Skin of body (tissue), 3 donors: ENCODE measurements at places on chromosomes 2 and 18. TPM values are rescaled to one million over a fixed set of nuclear protein-coding genes. Genes with fewer than 3 reads are reported as not detected.

DNA sequence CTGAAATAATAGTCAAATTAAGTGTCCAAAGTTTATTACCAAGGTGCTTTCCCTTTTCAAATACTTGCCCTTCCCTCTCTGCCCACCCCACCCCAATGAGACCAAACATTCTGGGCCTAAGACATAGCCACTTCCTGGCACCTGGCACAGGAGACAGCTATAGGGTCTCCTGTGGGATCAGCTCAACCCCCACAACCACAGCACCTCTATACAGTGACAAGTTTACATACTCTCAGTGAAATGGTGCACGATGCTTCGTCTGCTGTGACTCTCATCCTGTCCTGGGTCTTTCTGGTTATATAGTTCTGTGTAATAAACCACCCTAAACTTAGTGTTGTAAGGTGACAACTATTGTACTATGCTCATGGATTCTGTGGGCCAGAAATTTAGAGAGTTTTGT lies 466.2 kb downstream of the FBXO15 start:
- no peak for DNase-seq

GRCh38 chr2:2244508-2244907 lies 86.6 kb downstream of the MYT1L start:
- no peak for DNase-seq

DNA sequence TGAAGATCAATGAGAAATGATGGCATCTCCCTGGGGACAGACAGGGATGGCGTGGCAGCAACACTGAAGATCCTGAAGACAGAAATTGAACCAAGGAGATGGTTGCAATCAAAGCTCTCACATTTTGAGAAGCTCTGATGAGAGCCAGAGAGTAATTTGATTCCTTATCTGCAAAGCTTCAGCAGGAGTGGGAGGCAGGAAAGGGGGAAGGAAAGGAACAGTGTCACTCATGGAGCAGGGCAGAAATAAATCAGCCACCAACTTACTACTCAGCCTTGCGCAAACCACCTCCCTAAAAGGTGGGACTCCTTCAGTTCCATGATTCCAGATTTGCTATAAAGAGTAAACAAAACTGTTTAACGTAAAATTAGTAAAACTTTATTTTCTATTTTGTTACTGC lies 119.2 kb downstream of the CACNB4 start:
- DNase-seq: no peak

DNA sequence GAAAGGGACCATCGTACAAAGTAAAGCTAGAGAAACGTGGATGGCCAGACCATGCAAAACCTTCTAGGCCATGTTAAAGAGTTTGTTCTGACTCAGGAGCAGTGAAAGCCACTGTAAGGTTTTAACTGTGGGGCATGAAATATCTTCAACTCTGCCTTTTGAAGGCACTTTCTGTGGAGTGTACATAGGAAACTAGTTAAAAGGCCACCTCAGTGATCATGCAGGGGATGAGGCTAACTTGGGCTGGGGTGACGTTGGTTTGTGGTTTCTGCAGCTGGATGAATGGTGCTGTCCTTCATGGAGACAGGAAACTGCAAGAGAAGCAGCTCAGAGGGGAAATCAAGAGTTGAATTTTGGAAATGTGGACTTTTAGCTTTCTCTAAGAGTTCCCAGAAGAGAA lies 190.7 kb downstream of the CDCA7 start:
- DNase-seq: no peak

DNA sequence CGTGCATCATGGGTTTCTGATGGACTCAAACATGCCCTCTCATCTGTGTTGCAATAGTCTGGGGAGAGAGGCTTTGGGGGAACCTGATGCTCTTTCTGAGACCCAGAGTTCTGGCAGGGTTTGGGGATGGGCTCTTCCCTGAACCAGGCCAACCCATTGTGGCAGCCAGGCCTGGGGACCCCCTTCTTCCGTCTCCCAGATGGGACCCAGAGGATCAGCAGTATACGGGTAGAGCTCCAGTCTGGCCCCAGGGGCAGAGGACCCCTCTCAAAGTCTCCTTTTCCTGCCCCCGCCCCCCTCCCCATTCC lies 333.7 kb downstream of the DYSF start:
- DNase-seq: no peak

DNA sequence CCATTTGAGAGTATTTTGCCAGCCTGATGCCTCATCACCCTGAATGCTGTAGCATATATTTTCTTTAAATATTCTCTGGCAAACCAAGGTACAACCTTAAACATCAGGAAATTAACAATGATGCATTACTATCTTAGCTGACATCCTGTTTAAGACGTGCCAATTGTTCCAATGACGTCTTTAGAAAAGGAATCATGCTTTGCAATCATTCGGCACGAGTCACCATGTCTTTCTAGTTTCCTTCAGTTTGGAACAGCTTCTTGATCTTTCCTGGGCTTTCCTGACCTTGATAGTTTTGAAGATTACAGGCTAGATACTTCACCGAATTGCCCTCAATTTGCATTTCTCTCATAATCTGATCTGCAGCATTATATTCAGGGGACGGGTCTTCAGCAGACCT lies 88.2 kb upstream of the GLI2 start:
- DNase-seq: no peak

DNA sequence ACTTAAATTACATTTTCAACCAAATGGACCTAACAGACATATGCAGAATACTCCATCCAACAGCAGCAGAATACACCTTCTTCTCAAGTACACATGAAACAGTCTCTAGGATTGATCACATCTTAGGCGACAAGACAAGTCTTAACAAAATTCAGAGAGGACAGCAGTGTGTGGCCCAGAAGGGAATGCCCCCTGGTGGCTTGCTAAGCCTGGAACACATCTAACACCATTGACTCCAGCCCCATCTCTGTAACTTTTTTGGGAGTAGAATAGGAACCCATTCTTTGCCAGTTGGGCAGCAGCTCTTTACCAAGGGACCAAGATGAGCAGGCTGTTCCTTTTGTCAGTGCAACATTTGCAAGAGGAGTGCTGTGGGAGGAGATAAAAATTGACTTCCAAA lies 249.9 kb downstream of the PLCL1 start:
- no peak for DNase-seq

- no peak for DNase-seq
These were observed 437.4 kb downstream of the PIK3C3 start for GRCh38 chr18:42392416-42392815.

DNA sequence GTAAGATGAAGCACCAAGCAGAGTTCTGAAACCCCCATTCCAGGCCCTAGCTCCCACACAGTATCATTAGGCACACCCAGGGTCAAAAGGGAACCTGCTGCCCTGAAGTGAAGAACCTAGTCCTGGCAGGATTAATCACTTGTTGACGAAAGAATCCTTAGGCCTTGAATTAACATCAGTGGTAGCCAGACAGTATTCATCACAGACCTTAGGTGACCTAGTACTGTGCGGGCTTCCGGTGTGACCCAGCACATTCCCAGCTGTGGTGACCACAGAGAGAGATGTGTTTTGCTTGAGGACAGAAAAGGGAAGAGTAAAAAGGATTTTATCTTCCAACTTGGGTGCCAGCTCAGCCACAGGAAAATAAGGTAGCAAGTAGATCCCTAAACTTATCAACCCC lies 1071.4 kb upstream of the FAM98A start:
- DNase-seq: no peak

DNA sequence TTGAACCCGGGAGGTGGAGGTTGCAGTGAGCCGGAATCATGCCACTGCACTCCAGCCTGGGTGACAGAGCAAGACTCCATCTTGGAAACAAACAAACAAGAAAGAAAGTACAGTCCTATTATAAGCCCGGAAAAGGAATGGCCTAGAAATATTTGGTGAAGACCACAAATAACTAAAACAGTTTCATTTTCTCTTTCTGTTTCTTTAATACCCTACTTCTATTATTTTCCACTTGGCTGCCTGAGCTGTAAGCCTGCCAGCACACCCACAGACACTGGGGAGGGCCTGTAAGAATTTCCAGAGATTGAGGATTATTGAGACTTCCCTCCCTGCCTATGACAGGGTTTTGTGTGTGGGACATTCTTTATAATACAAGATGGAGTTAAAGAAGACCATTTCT lies 188.0 kb upstream of the DCC start:
- DNase-seq: no peak

DNA sequence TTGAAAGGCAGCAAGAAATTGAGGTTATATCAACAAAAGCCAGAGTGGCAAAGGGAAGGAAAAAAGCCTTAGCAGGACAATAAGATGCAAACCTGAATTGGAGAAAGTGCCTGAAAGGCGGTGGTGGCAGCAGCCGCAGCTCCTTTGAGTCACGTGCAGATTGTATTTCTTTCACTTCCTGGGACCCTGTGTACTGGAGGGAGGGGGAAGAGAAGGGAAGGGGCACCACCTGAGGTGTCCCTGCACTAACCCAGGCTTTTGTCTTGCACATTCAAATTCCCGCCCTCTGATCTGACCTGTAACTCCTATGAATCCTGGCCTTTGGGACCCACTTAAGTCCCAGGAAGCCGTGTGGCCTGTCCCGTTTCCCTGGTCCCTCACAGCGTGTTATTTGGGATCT lies 326.1 kb upstream of the SKOR2 start:
- DNase-seq: no peak

DNA sequence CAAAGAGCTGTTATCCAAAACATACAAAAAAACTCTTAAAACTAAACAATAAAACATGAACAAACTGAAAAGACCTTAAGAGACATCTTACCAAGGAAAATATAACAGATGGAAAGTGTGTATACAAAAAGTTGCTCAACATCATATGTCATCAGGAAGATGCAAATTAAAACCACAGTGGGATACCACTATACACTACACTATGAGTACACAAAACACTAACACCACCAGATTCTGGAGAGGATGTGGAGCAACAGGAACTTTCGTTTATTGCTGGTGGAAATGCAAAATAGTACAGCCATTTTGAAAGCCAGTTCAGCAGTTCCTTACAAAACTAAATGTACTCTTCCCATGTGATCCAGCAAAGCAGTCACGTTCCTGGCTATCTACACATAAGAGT lies 221.4 kb downstream of the CMPK2 start:
- DNase-seq: peak; percentile 35

DNA sequence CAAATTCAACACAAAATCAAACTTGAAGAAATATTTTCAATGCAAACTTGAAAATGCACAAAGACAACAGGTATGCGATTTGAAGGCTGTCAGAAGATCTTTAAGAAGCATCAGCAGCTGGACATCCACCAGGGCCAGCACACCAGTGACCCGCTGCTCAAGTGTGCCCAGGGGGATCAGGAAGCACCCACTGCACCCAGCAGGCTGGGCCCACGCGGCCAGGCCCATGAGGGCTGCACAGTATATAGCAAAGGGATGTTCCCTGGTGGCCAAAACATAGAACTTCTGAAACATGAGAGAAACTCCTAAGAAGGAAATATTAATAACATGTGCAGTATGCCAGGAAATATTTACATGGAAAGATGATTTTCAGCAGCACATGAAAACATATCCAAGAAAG lies 25.0 kb downstream of the WDFY1 start:
- DNase-seq: no peak

- no peak for DNase-seq
These were observed 14.5 kb downstream of the SMAD2 start for GRCh38 chr18:47915930-47916329.

GRCh38 chr2:225052703-225053102 lies 10.4 kb upstream of the DOCK10 start:
- DNase-seq: no peak

GRCh38 chr2:152433289-152433688 lies 98.3 kb downstream of the FMNL2 start:
- no peak for DNase-seq

DNA sequence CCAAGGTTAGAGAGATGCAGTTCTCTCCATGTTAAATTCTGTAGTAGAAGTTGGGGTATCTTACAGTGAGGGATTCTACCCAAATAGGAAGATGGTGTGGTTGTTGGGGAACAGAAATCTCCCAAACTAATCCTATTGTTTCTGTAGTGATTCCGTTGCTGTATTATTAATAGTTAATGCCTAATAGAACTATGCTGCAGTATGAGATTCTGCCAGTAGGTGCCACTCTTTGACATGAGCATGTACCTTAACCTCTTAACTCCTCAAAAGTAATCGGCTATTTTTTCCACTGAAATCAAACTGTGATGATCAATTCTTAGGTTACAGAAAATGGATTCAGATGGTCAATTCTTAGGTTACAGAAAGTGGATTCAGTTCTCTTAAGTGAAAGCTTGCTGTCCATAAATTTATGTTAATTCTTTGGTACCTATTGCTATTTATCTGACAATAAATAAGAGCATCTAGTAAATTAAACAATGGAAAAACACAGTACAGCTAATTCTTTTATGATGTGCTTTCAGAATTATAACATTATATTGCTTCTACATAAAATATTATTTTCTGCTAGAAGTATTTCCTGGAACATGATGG lies 97.9 kb upstream of the DLX2 start:
- no peak for DNase-seq

DNA sequence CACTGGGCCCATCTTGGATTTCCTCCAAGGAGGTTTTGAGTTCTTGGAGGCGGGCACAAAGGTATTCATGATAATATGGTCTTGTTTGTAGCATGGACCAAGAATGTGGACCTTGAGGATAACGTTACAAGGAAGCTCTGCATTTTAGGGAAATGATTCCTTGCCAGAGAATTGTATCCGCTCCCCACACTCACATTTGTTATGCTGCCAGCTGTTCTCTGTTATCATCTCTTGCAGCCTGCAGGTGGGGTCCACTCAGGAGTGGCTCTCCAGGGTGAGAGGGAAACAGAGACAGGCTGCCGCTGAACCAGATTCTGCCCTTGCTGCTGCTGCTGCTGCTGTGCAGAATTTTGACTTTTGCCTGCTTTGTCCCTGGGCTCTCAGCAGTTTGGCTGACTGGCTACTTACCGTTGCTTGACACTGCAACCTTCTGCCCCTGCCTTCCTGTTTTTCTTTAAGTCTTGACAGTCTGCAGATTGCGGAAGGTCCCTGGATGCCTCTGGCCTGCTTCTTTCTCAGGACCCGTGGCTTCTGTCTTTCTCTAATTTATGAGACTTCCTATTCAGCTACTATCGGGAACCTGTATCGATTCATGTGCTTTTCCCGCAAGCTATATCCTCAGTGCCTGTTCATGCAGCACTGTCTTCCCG lies 122.3 kb upstream of the DOCK10 start:
- no peak for DNase-seq

DNA sequence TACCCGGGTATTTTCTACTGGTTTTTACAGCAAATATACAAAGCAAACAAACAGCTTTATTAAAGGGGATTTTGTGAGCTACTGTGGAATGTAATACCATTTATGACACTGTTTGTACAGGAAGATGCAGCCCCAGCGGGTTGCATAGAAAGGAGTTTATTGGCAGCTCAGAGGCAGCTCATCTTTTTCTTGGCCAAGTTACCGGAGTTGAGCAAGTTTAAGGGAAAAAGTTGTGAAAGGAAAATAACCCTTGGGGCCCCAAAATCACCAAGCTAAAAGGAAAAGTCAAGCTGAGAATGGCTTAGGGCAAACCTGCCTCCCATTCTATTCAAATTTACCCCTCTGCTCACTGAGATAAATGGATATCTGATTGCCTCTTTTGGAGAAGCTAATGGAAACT lies 60.8 kb downstream of the MOB4 start:
- no peak for DNase-seq

- DNase-seq: no peak
These were observed 2.5 kb downstream of the RPIA start for GRCh38 chr2:88693911-88694414.

- DNase-seq: no peak
These were observed 24.4 kb downstream of the EMILIN2 start for GRCh38 chr18:2871111-2871720.

- DNase-seq: no peak
These were observed 843.6 kb downstream of the TRIB2 start for GRCh38 chr2:13560322-13560721.

GRCh38 chr2:219523031-219523671 lies 8.9 kb downstream of the ASIC4 start:
- no peak for DNase-seq

HMSD gene
- 0.20 TPM for total RNA-seq

CUL3 gene
- 90.3 TPM for total RNA-seq

TNFRSF11A gene
- total RNA-seq: 3.0 TPM

DSG1 gene
- 260 TPM for total RNA-seq

C2orf78 gene
- not detected for total RNA-seq

NCKAP5 gene
- total RNA-seq: 33.3 TPM
